ENCODE measurements at places on chromosomes 16 and 17.
A peak's percentile ranks its signal among the peaks of the same experiment; 100 is the strongest.

GRCh38 chr16:3054965-3055733, 8.8 kb downstream of the MMP25 start:
- H3K27ac ChIP-seq: no peak overlapping the region
- H3K4me1 ChIP-seq: peaks cover 21% of the 10 kb centered on the region
- no peak overlapping the region for H3K4me3 ChIP-seq
- H3K27me3 ChIP-seq: peaks cover 8% of the 10 kb centered on the region
- H3K36me3 ChIP-seq: no peaks in the 10 kb centered on the region
- no peak for DNase-seq

- no peak for DNase-seq
- H3K4me3 ChIP-seq: no peak overlapping the region
- H3K36me3 ChIP-seq: no peaks in the 10 kb centered on the region
- H3K4me1 ChIP-seq: peaks cover 10% of the 10 kb centered on the region
- H3K27me3 ChIP-seq: no peaks in the 10 kb centered on the region
- peak overlapping the region; percentile 60 for H3K27ac ChIP-seq
Observed at GRCh38 chr16:75044800-75045361, 46.1 kb downstream of the ZNRF1 start.

- H3K27ac ChIP-seq: no peak overlapping the region
- H3K4me1 ChIP-seq: no peaks in the 10 kb centered on the region
- peaks cover 43% of the 10 kb centered on the region for H3K27me3 ChIP-seq
- H3K36me3 ChIP-seq: no peaks in the 10 kb centered on the region
- H3K4me3 ChIP-seq: no peak overlapping the region
Observed at GRCh38 chr17:36858119-36859002, 78.9 kb upstream of the LHX1 start.

- H3K27ac ChIP-seq: no peak overlapping the region
- no peak for DNase-seq
- no peaks in the 10 kb centered on the region for H3K27me3 ChIP-seq
- no peak overlapping the region for H3K4me3 ChIP-seq
Observed at GRCh38 chr17:45436625-45437464, 4.2 kb upstream of the ARHGAP27 start.

DNA sequence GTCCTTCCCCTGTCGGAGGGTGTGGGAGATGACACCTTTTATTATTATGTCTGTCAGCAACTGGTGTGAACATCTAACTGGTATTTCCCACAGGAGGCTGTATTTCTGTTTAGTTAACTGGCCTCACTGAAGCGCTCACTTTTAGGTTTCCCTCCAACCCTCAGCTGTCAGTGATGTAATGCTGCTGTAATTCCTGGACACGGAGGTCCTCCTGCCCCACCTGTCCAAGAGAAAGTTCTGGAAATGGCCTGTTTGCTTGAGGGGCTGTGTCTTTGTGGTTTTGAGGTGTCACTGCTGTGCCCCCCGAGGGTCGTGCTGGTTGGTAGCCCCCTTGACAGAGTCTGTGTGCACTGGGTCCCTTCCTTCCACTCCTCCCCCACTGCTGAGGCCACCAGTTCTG, 11.5 kb downstream of the KCNJ12 start:
- no peaks in the 10 kb centered on the region for H3K4me1 ChIP-seq
- no peak for DNase-seq

Data from transverse colon (tissue), 4 donors.